ENCODE measurements at places on chromosomes 6 and 20.
A peak's percentile ranks its signal among the peaks of the same experiment; 100 is the strongest.

DNA sequence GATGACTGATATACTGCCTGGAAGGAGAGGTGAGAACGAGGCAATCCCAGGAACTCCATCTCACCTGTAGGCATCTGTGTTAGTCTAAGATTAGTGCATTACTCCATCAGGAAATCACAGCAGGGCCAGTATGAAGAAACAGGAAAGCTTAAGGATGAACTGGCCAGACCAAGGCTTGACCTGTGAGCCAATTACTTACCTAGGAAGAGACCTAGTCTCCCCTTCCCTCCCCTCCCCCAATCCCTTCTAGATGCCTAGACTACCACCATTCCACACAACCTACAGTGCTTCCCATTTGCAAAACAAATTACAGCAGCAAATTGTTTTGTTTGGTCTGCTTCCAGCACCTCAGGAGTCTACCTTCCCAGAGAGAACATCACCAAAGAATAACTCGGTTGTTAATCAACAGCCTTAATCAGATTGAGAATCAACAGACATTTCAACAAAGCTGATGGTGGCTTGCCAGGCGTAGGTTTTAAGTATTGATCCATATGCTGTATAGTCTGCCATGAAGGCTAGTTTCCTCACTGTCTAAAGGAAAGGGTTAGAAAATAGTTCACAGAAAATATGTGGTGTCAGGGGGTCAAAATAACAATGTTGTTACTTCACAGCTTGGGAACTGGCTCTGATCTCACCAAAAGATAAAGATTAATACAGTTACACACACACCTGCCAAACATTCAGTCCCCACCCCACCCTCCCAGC lies 10.1 kb downstream of the PKHD1 start:
- DNase-seq = no peak

DNA sequence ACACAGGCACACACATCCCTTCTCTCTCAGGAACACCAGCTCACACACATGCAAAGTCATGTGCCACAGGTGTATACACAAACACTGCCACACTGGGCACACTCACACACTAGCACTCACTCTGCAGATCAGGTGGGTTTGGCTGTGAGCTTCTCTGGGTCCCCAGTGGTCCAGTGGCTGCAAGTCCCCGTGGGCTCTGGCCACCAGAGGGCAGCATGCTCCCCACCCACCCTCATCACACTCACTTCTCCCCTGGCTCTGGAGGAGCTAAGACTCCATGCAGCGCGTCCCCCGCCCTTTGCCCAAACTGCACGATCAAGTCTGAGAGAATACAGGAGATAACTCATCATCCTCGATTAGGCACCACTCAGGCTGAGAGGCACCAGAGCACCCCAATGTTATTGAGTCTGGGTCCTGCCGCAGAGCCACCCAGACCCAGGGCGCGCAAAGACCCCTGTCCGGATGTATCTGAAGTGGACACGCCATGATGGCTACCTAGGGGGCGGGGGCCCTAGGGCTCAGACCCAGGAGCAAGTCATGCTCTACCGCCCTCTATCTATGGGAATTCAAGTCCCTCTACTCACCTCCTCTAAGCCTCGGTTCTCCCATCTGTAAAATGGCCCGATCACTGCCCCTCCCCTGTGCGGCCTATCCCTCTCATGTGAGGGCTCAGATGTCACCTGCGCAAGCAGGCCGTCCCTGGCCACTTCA lies 90.5 kb downstream of the GRM4 start:
- peak; percentile 56 for DNase-seq

- DNase-seq = no peak
These were observed 33.2 kb downstream of the SOX4 start for GRCh38 chr6:21626756-21627155.

DNA sequence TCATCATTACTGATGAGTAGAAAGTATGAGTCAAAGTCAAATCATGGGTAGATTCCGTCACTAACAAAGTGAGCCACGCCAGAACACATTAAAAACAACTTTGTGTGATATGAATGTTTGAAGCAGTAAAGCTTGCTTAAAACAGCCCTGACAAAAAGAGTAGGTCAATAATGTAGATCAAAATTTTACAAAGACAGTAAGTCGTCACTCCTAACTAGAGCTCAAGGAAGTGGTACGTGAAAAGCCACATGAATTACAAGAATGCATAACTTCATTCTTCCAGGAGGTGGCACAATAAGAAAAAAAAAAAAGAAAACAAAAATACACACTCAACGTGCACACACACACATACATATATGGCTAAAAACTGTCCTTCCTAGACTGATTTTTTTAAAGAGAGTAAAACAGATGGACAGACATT lies 69.9 kb downstream of the HACE1 start:
- DNase-seq = no peak

DNA sequence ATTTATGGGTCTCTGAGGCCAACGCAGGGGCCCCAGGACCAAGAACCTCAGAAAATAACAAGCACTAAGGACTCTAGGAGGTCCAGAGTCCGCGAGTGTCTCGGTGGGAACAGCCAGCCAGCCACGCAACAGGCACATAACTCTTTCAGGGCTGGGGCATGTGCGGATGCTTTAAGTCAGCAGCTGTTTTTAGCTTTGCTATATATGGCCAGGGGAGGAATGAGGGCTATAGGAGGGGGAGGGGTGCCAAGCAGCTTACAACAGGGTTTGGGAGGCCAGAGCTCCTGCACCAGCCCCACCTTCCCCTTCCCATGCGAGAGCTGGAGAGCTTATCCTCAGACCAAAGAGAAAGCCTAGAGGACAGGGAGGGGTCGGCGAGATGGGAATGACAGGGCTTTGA lies 6.2 kb downstream of the JPH2 start:
- no peak for DNase-seq

DNA sequence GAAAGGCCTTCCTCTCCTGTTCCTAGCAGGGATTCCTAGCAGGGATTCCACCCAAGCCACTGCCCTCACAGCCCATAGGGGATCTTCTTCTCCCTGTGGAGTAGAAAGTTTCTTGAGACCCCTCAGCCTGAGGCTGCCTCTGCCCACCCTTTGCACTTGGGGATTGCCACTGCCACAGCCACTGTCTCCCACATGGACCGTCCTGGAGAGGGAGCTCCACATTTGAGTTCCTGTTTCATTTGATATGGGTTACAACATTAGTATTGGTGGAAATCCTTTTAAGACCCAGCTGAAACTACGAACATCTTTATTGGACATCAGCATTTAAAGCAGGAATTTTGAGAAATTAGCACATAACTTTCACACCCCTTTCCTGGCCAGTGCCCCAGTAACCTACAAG lies 25.6 kb downstream of the HLA-G start:
- no peak for DNase-seq

- no peak for DNase-seq
These were observed 480.7 kb downstream of the HTR1B start for GRCh38 chr6:76982476-76983199.

DNA sequence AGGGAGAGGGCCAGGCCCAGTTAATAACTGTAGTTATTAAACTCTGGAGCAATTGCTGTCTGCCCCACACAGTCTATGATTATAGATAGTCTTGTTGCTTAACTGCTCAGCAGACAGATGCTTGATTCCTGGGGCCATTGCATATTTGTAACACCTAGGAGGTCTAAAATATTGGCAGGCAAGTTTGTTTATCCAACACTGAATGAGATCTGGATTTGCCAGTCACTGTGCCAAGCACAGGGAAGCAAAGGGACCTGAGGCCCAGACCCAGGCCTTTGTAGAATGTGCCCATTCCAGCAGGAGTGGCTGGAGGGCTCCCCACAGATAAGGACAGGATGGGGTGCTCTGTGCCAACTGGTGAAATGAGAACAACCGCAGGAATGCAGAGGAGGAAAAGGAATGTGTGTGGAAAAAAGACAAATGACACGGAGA lies 17.6 kb upstream of the ENTPD6 start:
- DNase-seq = no peak

DNA sequence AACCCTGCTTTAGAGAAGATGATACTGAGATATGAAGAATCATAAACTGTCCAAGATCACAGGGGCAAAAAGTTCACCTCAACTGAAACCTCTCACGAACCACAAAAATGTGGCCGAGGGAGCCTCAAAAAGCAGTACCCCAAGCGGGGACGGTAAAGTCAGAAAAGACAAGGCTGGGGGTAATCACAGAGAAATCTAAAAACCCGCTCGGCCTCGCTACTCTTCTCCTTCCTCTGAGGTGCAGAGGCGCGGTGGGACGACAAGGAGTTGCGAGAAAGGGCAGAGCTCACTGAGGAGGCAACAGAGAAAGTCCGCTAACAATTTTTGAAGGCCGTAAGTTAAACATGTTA lies 356 bp upstream of the IRAK1BP1 start:
- DNase-seq = no peak

DNA sequence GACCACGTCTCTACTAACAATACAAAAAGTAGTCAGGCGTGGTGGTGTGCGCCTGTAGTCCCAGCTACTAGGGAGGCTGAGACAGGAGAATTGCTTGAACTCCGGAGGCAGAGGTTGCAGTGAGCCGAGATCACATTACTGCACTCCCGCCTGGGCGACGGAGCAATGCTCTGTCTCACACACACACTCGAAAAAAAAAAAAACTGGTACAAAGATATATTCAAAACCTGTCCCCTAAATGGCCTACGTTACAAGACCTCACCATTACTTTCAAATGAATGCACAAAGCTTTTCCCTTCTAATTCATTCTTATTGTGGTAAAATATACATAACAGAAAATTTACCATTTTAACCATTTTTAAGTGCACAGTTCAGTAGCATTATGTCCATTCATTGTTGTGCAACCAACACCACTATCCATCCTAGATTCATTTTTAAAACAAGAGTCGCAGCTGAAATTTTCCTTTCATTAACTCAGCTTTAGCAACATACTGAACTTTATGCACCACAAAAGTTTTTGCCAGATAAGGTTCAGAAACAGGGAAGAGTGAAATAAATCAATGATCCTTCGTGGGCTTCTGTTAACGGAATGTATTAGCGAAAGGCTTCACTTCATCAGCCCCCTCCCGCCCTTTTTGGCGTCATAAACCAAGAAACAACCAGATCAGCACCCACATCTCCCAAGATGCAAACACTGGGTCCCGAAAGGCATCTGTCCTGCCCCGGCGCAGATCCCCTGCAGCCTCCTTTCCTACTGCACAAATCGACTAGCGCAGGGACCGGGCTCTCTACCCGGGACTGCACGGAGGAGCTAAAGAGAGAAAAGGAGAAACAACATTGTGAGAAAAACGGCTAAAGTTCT lies 825 bp upstream of the FAM135A start:
- no peak for DNase-seq

DNA sequence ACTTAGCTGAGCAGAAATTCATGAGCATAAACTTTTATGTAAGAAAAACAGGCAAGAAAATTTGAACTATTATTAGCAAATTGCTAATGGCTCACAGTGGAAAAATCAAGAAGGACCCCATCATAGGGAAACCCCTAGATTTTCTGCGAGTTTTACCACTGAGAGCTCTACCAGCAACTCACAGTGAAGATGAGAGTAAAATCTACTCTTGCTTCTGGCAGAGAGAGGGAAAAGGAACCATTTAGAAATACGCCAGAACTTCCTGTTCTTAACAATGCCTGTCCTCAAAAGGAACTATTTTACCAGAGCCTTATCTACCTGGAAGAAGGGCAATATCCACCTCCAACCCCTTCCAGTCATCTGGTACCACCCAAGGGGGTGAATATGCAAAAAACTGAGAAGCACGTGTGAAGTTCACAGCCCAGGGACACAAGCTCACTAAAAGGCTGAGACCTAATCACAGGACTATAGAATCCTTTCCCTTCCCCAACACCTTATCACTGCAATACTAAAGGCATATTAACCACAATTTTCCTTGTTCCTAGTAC lies 34.4 kb upstream of the ASF1A start:
- DNase-seq = no peak

DNA sequence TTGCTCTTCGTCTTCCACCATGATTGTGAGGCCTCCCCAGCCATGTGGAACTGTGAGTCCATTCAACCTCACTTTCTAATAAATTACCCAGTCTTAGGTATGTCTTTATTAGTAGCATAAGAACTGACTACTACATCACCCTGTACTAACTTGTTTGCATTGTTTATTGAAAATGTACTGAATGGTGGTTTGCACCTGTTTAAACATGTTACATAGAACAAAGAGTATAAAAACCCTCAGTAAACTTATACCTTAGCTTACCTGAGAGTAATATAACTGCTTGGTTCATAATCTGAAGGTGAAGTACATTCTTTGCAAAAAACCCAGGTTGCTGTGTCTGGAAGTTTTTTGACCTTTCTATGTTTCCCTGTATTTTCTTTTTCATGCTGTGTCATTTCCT lies 777.8 kb downstream of the TBC1D32 start:
- DNase-seq = no peak

- no peak for DNase-seq
These were observed 2.8 kb upstream of the CCDC170 start for GRCh38 chr6:151490996-151491395.

DNA sequence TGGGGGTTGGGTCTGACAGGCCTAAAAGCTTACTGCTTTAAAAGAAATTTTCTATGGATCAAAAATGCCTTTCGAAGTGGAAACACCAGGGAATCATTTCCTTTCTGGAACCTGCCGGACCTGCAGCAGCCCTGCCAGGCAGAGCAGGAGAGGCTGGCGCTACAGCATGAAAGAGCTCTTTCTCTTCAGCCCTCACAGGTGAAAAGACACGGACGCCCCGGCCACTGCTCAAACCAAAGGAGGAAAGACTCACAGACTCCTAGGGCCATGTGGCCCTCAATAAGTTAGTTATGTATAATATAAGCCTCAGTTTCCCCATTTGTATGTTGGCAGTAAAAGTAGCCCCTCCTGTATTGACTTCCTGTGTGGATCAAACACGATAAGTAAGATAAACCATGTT lies 8.3 kb downstream of the SCML4 start:
- DNase-seq = no peak

DNA sequence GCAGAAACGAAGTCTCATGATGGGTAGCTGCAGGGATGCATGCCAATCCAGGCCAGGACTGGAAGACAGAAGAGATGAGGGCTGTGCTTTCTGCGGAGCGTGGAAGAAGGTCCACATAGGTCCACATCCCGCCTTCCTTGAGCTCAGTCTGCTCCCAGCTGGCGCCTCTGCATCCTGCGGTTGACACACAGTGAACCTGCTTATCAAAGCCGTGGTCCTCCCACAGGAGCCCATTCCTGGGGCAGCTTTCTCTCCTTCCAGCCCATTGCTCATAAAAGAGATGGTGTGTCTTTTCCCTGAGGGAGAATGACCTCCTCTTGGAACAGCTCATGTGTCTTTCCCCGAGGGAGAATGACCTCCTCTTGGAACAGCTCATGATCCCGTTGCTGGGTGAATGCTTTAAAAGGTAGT lies 225.4 kb downstream of the CDH4 start:
- DNase-seq = no peak

DNA sequence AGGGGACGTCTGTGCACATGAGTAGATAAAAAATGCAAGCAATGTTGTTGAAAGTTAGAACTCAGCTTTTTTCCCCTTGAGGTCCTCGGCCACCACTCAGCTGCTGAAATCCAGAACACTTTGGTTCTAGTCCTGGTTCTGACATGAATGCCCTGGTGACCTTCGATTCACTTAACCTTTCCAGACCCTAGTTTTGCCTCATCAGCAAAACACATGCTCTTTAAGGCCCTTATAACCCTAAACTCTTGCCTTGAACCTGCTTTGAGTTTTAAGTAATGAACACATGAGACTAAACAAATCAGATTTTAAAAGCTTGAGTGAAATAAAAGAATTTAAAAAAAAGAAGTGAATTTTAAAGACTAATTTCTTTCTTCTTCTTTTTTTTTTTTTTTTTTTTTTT lies 33.4 kb downstream of the BMP6 start:
- DNase-seq = no peak

- no peak for DNase-seq
These were observed 204.2 kb upstream of the ASCC3 start for GRCh38 chr6:101085327-101085726.

GRCh38 chr6:146857980-146858347 lies 259.2 kb downstream of the ADGB start:
- no peak for DNase-seq

- DNase-seq = no peak
These were observed 138.8 kb downstream of the KHDRBS2 start for GRCh38 chr6:62146954-62147853.
